Stimulated activated CD8-positive, alpha-beta memory T cell treated with anti-CD3 and anti-CD28 coated beads, Interleukin-7, amount 100 ng/mL, for 48 hours (primary cell): ENCODE measurements at places on chromosomes 2 and 18.

GRCh38 chr2:236675051-236675450 is 105.4 kb downstream of the ACKR3 start:
- no peak for DNase-seq

DNA sequence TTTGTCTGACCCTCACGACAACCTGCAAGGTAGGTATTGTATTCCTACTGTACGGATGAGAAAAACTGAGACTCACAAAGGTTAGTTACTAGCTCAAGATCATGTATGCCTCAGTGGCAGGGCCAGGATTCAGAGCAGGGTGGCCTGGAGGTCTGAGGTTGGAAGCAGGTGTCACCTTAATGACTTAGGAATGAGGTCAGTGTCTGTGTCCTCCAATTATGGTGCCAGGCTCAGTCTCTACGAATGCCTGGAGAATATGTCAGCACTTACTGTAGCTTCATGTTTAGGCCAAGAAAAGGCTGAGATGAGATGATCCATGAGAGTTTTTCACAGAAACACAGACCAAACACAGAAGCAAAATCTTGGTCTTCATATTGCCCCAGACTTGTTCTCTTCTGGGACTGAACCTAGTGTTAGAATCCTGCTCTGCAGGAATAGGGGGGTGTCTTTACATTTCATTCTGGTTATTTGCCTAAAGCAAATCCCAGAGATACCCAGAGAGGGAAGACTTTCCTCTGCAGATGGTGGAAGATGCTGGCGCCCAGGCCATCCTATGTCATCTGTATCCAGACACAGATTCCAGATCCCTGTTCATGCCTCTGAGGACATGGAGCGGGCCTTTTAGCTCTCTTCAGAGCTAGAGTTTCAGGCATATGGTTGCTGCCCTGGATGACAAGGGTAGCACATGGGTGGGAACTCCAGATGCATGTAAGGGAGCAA is 16.3 kb upstream of the RAB10 start:
- DNase-seq = no peak

GRCh38 chr18:48153613-48154481 is 223.4 kb upstream of the SMAD2 start:
- no peak for DNase-seq

- no peak for DNase-seq
These were observed 84.0 kb downstream of the EVA1A start for GRCh38 chr2:75476761-75477160.

DNA sequence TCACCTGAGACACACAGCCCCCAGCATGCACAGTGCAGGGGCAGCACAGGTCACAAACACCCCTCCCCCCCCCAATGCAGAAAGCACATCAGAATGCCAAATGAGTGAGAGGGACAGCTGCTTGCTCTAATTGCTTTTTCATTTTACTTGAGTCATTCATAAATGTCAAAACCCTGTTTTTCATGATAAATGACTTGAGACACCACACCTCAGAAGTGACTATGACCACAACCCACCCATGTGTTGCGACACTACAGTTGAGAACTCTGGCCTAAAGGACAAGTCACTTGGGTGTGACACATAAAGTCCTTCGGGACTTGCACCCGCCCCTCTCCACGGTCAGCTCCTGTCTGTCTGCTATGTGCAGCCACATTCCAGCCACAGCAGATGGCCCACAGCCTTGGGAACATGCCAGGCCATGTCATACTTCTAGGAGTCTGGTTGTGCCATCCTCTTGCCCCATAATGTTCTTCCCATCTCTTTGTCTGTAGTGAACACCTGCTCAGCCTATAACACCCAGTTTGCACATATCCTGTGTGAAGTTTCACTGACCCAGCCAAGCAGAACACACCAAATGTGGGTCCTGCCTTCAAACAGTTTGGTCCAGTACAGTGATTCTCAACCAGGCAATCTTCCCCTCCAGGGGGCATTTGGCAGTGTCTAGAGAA is 30.2 kb upstream of the RIOK3 start:
- DNase-seq = peak; percentile 20

DNA sequence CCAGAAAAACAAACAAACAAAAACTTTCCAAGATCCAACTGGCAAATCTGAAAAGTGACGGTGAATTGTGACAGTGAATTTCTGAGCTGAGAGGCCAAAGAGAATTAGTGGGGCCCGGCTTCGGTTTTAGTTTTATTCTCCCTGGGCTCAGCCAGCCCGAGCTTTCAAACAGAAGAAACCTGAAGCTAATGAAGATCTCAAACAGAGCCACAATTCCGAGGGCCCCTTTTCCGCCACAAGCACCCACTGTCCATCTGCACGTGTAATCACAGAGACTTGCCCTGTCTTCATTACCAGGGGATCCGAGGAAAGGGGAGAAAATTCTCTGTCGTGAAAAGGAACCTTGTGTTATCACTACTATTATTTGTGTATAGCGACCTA is 4.2 kb upstream of the ONECUT2 start:
- DNase-seq = no peak

- no peak for DNase-seq
These were observed 451.0 kb downstream of the SLC4A3 start for GRCh38 chr2:220078439-220078838.

DNA sequence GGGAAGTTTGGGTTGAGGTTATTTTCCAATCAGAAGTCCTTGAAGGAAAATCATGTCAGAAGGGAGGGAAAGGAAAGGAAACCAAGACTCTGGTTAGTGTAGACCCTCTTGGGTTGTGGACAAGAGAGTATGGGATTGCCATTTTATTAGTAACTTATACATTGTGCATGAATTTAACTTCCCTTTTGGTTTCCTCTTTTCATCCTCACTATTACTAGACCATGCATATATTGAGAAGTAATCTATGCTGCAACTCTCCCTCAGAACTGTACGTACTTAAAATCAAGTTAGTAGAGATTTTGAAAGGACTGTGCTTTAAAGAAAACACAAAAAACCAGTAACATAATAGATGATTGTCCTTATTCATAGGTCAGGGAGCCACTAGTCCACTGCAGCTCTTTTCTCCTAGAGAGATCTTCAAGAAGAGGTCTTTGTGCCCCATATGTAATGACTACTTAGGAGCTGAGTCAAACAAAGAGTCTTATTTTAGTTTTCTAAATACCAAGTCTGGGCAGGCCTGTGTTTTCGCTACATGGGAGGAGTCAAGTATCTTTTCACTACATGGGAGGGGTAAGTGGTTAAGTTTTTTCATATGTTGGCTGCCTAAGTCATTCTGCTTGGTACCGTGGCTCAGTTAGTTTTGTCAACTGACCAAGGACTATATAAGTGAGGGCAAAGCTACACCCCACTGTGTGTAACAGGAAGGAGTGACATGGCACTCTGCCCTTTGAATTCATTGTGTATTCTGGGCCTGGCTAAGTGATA is 25.2 kb upstream of the FAM117B start:
- DNase-seq = no peak
